ENCODE measurements at places on chromosomes 2 and 18.

DNA sequence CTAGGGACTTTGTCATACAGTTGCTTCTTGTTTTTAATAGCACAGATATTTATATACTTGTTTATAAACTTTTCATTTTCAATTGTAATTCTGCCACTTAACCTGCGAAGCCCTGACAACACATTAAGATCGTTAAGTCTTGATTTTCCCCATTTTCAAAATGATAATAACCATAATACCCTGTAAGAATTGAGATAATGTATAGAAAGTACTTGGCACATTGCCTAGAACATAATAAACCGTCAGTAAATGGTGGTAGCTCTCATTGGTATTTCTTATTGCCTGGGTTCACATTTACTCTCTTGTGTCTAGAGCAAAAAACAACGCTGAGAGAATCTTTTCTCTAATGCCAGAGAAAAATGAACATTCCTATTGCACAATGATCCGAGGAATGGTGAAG is 18.6 kb downstream of the PTCD3 start:
- no peak for DNase-seq

DNA sequence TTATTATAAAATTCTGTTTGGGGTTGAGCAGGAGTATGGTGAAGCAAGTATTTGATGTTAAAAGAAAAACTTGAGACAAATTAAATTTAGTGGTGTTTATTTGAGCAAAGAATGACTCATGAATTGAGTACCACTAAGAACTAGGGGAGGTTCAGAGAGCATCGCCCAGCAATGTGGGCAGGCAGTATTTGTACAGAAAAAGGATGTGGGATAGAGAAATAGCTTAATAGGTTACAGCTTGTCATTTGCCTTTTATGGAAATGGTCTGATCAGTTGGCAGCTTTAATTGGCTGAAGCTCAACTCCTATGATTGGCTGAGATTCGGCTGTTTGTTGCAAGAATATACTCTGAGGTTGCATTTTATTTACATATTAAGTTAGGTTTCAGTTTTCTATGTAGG is 68.2 kb downstream of the LRATD1 start:
- no peak for DNase-seq

DNA sequence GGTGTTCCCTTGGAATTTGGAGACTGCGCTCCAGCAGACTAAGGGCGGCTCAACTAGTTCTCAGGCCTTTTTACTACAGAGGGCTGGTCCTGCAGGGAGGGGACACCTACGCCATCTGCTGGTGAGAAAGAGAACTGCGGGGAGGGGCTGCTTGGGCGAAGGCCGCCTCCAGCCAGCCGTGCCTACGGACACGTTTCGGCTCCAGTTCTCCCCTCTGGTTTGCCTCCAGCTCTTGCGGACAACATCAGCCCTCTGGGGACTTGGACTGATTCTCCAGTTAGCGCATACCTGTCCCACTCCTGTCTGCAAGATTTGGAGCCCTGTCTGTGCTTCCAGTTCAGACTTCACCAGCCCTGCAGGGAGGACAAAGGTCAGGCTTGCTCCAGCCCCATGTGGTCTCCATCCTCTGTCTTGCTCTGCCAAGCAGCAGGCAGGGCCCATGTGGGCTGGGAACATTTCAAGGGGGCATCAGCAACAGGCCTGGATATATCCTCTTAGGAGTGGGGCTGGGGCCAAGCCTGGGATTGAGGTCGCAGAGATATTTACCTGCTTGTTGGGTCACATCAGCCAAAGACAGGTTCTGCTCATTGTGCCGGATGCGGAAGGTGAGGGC is 10.3 kb downstream of the PTPRN start:
- DNase-seq, result peak; percentile 91

GRCh38 chr2:110741491-110741980 is 9.2 kb downstream of the ACOXL start:
- no peak for DNase-seq

DNA sequence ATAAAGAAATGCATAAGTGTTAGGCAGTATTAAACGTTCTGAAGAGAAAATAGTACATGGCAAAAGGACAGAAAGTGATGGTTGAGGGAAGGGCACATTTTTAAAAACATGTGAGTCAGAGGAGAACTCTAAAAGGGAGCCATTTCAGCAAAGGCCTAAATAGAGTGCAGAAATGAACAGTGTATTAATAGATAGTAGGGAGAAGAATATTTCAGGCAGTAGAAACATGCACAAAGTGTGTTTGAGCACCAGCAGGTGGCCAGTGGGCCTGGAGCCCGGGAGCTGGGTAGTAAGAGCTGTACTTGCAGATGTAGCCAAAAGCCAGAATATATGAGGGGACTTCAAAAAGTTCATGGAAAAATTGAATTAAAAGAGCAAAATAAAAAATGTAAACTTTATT is 288.1 kb upstream of the FIGN start:
- DNase-seq, result no peak

GRCh38 chr2:203751685-203752271 is 45.3 kb downstream of the CD28 start:
- no peak for DNase-seq

DNA sequence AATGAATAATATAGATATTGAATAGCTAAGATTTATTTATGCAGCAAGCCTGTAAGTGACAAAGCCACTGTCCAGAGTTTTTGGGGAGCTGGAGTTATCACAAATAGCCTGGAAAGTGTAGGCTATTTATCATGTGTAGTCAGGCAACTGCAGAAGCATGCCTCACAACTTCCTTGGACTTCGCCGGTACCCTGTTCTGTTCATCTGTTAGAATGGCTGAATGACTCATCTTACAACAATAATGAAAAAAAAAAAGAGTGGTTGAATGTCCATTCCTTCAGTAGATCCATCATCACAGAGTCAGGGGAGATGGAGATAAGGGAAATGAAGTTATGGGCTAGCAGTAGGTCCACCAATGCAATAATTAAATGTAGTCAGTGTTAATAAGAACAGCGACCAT is 24.0 kb upstream of the ATP5MC3 start:
- DNase-seq, result no peak

DNA sequence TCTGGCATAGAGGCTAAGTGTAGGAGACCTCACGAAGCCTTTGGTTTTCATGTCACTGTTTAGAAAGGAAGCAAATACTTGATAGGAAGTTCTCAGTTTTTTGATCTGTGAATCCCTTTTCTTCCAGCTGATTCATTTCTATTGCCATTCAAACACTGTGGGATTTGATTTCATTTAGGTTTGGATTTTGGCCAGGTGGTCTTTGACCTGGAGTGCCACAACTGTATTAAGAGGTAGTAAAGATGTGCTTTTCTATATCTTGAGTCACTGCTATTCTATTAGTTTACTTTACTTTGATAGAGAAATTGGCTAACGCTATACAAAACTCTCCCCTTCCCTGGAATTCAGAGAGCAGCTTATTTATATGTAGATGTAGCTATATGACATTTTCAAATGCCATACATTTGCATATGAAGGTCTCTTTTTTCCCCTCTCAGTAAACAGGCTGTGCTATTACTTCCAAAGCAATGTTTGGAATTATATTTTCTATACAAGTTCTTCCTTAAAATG is 132.4 kb upstream of the CAVIN2 start:
- DNase-seq, result no peak

- DNase-seq, result no peak
Observed at GRCh38 chr2:136168720-136169119, 50.8 kb upstream of the CXCR4 start.

- no peak for DNase-seq
Observed at GRCh38 chr2:19911808-19912509, 10.2 kb upstream of the TTC32 start.

DNA sequence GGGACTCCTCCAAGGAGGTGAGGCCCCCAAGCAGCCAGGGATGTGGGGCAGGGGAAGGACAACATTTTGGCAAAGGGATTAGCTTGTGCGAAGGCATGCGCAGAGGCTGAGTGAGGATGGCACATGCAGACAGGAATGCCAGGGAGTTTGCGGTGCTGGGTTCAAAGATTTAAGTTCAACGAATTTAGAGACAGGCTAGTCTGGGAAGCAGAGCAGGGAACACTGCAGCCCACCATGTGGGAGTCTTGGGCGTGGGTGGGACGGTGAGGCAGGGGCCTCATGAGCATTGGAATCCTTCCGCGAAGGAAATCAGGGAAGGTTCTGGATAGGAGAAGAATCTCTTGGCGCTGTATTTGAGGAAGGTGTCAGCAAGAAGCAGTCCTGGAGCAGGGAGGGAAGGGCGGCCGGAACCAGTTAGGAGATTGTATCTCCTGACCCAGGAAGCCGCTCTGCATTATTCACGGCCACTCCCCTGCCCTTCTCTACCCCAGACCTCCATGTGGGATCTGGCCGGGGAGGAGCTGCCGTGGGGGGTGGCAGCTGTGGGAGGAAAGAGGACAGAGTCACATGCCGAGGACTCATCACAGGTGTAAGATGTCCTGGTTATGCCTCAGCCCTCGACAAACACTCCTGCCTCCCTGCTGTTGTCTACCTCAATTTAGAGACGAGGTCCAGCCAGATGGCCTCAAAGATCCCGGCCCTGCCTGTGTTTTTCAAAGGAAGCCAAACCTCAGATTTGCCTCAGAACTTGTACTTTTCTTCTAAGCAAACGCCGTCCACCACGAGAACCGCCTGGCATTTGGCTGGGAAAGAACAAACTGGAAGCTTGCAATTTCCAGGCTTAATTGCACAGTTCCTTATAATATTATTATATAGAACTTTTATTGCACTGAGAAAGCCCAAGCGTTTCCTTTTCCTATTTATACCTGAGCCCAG is 123.7 kb upstream of the SMAD2 start:
- no peak for DNase-seq

- no peak for DNase-seq
Observed at GRCh38 chr2:216571178-216571908, 61.9 kb upstream of the IGFBP2 start.

GRCh38 chr18:45197526-45197970 is 417.7 kb upstream of the SLC14A2 start:
- no peak for DNase-seq

DNA sequence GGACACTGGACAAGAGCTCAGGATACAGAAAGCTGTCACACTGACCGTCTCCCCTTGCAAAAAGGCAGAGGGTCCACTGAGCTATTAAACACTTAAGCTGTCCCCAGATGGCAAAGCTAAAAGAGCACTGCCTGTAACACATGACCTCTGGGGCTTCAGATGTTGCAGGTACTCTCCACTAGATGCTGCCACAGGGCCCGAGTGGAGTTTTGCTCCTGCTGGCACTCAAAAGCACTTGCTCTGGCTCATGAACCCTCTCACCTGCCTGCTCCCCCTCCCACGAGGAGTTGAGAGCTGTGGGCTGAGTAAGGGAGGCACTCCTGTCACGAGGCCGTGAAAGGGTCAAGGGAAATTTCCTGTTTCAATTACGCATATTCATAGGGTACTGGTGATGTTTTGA is 227.9 kb downstream of the PRKCE start:
- DNase-seq, result no peak

DNA sequence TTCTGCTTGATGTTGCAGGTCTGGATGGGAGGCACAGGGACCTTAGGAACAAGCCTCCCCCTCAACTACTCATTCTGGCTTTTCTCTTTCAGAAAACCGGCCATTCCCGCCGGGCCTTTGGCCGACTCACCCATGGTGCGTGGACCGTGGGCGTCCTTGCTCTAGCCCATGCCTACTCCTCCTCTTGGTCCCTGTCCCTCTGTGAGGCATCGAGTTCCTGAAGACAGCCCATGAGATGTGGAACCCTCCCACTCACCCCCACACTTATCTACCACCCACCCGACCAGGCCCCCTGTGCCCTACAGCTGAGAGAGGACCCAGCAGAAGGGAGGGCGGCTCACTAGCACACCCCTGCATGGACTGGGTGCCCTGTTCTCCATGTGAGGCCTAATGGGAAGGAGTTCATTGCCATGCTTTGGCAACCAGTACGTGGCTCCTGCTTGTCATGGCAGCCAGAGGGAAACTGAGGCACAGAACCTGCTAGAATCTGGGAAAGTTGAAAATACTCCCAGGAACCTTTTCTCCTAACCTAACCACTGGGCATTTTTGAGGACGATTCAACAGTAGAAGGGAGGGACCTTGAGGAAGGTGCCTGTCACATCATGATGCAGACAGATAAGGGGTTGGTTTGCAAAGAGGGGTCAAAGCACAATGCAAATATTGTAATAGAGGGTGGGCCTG is 8.5 kb downstream of the SPEG start:
- no peak for DNase-seq

DNA sequence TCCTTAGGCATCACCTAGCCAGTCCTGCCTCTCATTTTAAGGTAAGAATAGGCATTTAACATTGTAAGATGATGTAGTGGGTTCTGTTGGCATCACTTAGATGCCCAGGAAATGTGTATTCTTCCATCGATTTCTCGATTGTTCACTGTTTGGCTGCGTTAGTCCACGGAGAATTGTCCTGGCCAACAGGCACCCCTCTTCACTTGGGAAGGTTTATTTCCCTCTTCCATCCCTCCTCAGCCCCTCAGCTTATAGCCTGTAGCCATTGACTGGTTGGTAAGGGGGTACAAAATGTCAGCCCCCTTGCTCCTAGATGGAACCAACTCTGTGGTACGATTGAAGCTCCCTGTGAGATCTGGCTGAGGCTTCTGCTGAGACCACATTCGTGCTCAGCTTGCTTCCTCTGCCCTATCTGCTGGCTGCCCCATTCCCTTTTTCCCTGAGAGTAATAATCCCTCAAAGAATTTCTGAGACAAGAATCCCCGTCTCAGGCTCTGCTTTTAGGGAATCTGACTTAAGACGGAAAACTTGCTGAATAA is 43.4 kb downstream of the PLEKHA3 start:
- no peak for DNase-seq

DNA sequence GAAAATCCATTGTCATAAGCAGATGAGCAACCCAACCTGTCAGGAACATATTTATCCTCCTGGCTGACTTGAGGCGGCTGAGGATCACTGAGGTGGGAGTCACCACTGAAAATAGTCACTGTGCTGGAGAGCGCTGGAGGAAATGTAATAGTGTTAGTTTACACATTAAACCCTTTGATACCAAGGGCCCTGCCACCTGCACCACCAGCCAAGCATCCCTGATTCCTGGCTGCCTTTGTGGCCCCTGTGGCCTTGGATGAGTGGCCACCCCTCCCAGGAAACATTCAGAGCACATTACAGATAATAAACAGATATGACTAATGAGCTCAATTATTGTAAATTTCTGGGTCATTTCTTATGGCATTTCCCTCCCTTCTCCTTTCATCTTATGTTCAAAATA is 105.9 kb downstream of the LYPD1 start:
- no peak for DNase-seq

GRCh38 chr2:230944123-230944653 is 19.1 kb upstream of the GPR55 start:
- DNase-seq, result no peak

DNA sequence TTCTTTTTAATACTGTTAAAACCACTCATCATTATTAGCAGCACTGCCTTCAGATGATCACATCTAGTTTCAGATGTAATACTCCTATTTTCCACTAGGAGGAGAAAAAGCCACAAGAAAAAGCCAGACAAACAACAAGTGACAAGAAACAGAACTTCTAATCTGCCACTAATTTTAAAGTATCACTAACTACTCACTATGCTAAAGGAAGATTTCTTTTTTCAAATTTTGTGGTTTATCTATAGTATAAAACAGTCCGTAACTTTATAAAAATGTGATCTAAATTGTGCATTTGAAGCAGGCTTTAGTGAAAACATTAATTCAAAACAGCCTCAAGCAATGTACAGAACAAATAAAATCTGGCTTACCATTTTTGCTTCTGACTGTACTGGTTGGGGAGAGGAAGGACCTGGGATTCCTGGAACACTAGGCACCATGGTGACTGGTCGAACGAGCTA is 56.8 kb downstream of the ATF2 start:
- no peak for DNase-seq
